Aorta (tissue), 5 donors: ENCODE measurements at places on chromosomes 3 and 15.

DNA sequence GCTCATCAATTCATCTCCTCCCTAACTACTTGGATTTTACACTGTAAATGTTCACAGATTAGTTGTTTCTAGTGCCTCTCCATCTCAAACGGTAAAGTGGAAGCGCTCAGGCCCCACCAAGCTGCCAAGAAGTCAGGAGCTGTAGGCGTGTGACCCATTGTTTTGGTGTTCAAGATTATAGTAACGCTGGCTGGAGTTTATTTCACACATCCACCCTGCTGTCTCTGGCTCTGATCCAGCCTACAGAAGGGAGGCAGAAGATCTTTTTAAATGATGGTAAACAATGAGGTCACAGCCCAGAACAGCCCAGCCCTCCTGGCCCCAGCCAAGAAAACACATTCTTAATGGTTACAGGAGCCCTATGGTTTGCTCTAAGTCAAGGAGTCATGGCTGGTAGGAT, 25.7 kb upstream of the GALNT15 start:
- H3K27me3 ChIP-seq, result no peaks in the 10 kb centered on the region
- H3K4me3 ChIP-seq, result no peak overlapping the region
- H3K4me1 ChIP-seq, result no peaks in the 10 kb centered on the region

DNA sequence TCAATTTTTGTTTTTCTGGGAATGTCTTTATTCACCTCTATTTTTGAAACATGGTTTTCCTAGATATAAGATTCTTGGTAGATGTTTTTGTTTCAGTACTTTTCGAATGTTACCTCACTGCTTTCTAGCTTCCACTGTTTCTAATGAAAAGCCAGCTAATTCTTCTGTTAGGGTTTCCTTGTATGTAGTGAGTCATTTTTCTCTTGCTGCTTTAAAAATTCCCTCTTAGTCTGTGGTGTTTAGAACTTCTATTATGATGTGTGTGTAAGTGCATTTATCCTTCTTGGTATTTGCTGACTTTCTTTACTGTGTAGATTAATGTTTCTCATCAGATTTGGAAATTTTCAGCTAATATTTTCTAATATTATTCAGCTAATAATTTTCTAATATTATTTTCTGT, 151.1 kb upstream of the OSTN start:
- H3K4me1 ChIP-seq, result no peaks in the 10 kb centered on the region
- no peak for DNase-seq
- no peaks in the 10 kb centered on the region for H3K27me3 ChIP-seq
- no peaks in the 10 kb centered on the region for H3K36me3 ChIP-seq
- no peak overlapping the region for H3K4me3 ChIP-seq

DNA sequence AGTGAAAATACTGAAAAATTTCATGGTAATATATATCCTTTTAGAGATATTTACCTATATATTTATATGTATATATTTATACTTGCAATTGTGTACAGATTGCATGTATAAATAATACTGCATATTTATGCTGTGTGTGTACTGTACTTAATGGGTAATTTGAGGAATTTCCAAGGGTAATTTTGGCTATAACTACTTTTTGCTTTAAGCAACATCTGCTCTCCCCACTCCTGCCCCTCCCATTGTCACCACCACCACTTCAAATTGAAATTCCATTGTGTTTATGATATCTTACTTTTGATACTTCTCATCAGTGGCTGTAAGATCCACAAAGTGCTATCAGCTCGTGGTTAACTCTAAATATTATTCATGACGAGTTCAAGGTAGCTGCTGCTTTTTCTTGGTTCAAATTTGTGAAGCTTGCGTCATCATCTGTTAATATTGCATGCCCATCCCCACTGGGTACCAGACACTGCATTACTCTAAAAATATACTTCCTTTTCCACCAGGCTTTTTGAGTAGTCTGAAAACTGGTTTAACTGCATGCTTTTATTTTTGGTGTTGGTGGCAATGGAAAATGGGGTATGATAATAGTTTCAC, 91.7 kb upstream of the MITF start:
- no peaks in the 10 kb centered on the region for H3K27me3 ChIP-seq
- H3K4me3 ChIP-seq, result no peak overlapping the region
- H3K36me3 ChIP-seq, result no peaks in the 10 kb centered on the region
- no peak for DNase-seq

DNA sequence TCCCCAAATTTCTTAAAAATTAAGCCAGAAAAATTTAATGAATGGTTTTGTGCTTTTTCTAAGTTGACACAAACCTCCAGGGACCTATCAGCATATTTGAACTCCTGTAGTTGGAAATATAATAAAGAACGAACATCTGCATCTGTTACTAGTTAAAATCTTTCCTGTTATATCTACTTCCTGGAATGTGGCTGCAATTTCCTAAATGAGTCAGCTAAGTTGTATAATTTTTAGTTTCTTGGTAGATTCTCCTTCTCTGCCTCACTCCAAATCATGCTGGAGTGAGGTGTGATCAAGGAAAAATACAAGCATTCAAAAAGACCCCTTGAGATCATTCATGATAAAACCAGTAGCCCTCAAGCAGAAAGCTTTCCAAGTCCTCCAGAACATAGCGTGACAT, 106.2 kb upstream of the MCTP2 start:
- H3K4me3 ChIP-seq, result no peak overlapping the region
- no peak overlapping the region for H3K27ac ChIP-seq
- no peaks in the 10 kb centered on the region for H3K27me3 ChIP-seq
- H3K4me1 ChIP-seq, result no peaks in the 10 kb centered on the region

DNA sequence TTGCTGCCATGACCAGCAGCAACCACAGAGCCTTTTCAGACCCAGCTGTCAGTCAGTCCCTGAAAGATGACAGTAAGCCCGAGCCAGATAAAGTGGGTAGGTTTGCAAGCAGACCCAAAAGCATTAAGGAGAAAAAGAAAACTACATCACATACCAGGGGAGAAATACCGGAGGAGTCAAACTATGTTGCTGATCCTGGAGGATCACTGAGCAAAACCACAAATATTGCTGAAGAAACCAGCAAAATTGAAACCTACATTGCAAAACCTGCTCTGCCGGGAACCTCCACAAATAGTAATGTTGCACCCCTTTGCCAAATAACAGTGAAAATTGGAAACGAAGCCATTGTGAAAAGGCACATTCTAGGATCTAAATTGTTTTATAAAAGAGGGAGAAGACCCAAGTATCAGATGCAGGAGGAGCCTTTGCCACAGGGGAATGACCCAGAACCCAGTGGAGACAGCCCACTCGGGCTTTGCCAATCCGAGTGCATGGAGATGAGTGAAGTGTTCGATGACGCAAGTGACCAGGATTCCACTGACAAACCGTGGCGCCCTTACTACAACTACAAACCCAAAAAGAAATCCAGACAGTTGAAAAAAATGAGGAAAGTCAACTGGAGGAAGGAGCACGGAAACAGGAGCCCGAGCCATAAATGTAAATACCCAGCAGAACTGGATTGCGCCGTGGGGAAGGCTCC, 42.1 kb upstream of the RASA2 start:
- no peak overlapping the region for H3K4me3 ChIP-seq
- no peak overlapping the region for H3K27ac ChIP-seq

- H3K4me3 ChIP-seq, result no peak overlapping the region
- no peaks in the 10 kb centered on the region for H3K36me3 ChIP-seq
- DNase-seq, result no peak
- no peak overlapping the region for H3K27ac ChIP-seq
- no peaks in the 10 kb centered on the region for H3K4me1 ChIP-seq
- no peaks in the 10 kb centered on the region for H3K27me3 ChIP-seq
Measured at GRCh38 chr15:57313134-57313483, 63.2 kb upstream of the CGNL1 start.

DNA sequence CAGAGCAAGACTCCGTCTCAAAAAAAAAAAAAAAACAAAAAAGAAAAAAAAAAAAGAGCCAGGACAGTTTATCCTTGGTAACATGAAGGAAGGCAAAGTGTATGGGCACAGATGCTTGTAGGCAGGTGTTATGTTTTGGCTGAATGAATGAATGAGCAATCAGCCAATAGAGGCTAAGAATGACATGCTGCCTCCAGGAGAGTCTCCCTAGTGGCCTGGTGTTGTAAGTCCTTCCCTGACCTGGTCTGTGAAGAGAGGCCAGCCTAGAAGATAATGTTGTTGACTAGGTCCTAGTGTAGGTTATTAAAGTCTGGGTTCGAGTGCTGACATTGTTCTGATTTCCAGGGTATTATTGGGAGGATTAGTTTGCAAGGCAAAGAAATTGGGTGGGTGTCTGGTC, 24.9 kb downstream of the GYG1 start:
- H3K36me3 ChIP-seq, result no peaks in the 10 kb centered on the region
- no peaks in the 10 kb centered on the region for H3K27me3 ChIP-seq
- no peak overlapping the region for H3K4me3 ChIP-seq

DNA sequence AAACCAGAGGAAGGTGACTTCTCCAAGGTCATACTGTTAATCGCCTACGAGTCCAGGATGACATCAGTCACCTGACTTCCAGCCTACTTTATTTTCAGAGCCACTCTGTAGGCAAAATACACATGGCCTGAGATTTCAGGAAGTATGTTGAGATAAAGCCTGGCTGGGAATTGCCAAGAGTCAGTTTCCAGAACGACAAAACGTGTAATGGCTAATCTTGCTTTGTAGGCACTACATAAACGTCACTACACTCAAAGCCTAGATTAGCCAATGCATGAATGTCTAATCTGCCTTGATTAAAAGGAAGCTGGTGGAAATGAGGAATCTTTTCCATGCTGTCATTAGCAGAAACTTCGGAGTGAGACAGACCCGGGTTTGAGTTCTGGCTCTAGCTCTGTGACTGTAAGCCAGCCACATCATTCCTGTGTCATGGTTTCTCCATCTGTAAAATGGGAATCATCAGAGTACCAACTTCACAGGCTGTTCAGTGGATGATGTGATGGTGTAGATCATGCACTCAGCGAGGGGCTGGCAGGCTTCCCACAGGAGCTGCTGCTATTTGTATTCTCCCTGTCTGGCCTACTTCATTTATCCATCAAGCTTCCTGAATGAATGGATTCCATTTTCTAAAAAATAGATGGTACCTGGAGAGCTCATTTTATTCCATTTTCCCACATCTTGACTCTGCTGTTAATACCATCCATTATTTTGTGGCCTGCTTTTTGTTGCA, 241.9 kb downstream of the XXYLT1 start:
- no peak overlapping the region for H3K27ac ChIP-seq
- H3K36me3 ChIP-seq, result no peaks in the 10 kb centered on the region
- no peaks in the 10 kb centered on the region for H3K27me3 ChIP-seq

DNA sequence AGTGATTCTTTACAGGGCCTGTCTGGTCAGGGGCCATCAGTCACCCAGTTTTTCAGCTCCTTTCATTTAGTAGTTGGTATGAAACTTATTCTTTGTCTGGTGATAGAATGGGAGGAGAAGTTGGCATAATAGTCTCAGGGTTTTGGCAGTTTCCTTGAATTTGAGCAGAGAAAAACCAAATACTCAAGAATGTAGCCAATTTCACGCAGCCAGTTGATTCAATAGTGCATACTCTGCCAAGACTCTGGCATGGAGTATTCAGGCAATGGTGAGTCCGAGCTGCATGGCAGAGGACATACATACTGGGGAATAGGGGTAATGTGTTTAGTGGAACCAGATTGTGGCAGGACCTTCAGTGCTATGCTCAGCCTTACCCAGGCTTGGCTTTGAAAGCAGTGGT, 118.3 kb downstream of the GALK2 start:
- no peak overlapping the region for H3K4me3 ChIP-seq
- no peak for DNase-seq
- H3K36me3 ChIP-seq, result no peaks in the 10 kb centered on the region
- no peak overlapping the region for H3K27ac ChIP-seq
